Progenitor cell of endocrine pancreas (in vitro differentiated cells): ENCODE measurements at places on chromosomes 4 and X.

DNA sequence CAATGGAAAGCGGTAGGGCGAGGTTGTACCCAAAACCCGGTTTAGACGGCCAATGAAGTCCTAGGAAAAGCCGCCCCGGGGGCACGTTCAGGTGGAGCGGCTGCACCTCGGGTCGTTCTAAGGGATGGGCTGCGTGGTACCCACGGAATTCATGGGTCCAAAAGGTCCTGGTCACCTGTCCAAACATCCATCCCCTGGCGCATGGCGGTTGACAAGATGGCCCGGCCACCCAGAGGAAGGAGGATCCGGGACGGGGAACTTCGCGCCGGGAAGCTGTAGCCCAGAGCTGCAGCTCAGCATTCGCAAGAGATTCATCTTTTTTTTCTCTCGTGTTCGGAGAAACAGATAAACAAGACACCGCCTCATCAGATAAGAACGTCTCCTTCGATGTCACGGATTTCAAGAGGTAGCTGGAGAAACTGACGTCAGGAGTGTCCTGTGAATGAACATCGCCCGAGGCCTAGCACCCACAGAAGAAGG lies 10.9 kb downstream of the PITX2 start:
- no peak for DNase-seq

DNA sequence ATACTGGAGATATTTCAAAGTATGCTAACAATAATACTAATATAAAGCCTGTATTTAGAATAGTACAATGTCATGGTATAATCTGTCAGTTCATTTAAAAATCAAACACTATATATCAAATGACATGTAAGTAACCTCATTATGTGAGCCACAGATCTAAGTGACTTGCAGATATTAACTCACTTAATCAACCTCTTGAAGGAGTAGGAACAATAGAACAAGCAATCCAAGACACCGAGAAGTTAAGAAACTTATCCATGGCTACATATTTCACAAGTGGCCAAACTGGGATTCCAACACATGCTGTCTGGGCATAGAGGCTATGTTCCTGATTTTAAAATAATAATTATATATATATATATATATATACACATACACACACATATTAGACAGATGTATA lies 554.0 kb downstream of the ARAP2 start:
- no peak for DNase-seq

GRCh38 chr4:94332983-94333590 lies 9.5 kb downstream of the HPGDS start:
- no peak for DNase-seq

DNA sequence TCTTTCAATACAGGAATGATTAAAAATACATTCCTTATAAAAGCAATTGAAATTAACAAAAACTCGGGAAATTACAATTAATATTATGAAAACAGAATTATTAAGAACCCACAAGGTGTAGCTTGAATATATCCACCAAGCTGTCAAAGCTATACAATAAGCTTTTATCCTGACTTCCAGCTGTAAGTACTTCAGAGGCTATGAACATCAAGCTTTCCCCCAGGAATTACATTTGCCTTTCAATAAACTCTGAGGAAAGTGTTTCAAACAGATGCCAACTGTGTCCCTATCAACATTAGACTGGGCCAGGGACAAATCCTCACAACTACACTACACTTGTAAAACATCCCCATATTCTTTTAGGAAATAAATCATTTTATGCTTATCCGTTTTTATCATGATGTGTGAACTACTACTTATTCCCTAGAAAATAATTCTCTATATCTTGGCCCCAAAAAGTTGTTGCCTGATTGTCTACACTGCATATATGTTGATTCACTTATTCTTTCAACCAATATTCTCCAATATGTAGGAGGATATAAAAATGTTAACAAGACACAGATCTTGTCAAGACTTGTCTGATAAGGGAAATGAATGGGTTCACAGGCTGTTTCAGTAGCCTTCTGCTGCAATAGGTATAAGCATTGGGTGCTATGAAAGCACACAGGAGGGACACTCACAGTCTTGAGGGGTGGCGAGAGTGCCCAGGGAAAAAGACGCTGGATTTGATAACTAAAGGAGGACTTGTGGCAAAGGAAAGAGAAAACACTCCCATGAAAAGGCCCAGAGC lies 494.1 kb downstream of the CENPC start:
- DNase-seq, result no peak

GRCh38 chrX:153645151-153645550 lies 1.9 kb upstream of the DUSP9 start:
- DNase-seq, result no peak

- DNase-seq, result no peak
Measured at GRCh38 chrX:140165849-140166248, 200.5 kb upstream of the CXorf66 start.

GRCh38 chr4:176902710-176903323 lies 110.1 kb upstream of the VEGFC start:
- DNase-seq, result no peak

DNA sequence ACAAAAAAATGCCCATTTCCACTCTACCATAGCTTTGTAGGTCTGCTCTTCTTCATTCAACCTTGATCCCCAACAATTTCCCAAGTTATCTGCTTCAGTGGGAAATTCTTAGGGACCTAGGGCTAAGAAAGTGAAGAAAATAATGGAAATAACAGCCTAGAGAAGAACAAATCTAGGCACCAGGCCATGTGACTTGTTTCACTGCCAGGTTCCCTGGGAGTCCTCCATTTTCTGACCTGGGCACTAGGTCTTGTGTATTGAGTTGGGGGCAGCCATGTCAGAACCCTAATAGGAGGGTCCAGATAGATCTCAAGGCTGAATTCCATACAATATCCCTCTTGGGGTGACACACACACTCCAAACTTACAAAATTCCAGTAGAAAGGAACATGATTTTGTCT lies 194.6 kb upstream of the STK26 start:
- no peak for DNase-seq

DNA sequence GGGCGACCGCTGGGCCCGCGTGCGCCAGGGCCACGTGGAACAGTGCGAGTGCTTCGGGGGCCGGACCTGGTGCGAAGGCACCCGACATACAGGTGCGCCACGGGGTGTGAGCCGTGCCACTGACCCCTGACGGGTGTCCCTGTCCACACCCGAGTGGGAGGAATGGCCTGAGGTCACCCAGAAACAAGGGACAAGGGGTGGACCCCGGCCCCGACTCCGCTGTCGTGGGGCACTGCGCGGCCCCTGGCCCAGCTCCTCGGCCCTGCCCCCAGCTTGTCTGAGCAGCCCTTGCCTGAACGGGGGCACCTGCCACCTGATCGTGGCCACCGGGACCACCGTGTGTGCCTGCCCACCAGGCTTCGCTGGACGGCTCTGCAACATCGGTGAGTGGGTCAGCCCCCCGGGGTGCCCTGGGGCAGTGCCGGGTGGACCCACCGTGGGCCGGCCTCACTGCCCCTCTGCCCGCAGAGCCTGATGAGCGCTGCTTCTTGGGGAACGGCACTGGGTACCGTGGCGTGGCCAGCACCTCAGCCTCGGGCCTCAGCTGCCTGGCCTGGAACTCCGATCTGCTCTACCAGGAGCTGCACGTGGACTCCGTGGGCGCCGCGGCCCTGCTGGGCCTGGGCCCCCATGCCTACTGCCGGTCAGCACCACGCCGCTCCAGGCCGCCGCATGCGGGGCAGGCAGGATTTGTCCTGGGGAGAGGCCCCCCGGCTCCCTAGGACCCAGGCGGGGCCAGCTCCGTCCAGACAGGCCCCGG lies 2.8 kb downstream of the HGFAC start:
- DNase-seq, result no peak

DNA sequence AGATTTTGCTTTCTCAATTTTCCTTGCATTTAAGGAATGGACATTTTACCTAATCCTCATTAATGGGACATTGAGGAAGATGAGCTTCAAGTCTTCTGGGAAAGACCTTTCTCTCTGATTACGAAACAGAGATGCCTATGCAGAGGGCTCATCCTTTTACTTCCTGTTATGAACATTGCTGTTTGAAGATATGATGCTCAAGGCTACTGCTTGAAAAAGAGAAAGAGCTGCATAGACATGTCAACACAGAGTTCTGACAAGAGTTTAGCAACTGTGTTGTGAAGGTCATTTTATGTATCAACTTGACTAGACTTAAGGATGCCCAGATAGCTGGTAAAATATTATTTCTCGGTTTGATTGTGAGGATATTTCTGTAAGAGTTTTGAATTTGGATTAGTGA lies 13.8 kb upstream of the GNPDA2 start:
- no peak for DNase-seq

- no peak for DNase-seq
Measured at GRCh38 chr4:152427981-152428380, 107.9 kb downstream of the FBXW7 start.

DNA sequence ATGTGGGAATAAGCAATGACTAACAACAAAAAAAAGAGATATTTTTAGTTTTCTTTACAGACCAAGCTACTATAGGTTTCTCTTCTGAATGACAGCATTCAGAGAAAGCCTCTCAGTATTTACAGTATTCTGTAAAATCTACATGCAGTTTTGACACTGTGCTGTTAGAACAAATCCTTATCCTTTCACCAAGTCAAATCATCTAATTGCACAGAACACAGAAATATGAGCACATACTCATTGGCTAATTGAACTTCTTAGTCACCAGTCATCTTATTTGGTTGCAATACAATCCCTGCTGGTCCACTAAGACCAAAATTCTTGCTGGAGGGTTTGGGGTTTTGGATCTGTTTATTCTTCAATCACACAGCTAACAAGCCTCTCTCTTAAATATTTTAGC lies 5.7 kb downstream of the ACOT9 start:
- DNase-seq, result no peak

DNA sequence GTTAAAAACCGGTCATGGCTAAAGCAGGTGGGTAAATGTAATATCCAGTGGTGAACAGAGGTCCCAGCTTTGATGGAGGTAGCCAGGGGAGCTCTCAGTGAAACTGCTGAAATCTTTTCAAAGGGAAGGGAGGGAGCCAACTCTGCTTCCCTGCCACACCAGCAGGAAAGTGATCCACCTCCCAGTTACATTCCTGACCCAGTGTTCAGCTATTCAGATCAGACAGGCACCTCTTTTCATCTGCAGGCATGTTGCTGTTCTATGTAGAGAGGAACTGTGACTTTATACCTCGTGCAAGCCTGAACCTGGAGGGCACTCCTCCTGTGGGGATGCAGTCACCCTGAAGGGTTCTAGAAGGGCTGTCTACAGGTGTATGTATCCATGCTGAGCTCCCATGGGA lies 37.6 kb downstream of the DCLK2 start:
- no peak for DNase-seq

GRCh38 chr4:48909697-48910096 lies 3.1 kb upstream of the OCIAD2 start:
- no peak for DNase-seq

- no peak for DNase-seq
Measured at GRCh38 chrX:150477371-150477770, 91.0 kb upstream of the MTM1 start.

DNA sequence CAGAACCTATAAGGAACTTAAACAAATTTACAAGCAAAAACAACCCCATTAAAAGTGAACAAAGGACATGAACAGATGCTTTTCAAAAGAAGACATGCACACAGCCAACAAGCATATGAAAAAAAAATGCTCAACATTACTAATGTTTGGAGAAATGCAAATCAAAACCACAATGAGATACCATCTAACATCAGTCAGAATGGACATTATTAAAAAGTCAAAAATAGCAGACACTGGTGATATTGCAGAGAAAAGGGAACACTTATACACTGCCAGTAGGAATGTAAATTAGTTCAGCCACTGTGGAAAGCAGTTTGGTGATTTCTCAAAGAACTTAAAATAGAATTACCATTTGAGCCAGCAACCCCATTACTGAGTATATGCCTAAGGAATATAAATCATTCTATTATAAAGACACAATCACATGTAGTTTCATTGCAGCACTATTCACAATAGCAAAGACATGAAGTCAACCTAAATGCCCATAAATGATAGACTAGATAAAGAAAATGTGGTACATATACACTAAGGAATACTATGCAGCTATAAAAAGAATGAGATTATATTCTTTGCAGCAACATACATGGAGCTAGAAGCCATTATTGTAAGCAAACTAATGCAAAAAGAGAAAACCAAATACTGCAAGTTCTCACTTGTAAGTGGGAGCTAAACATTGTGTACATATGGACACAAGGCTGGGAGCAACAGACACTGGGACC lies 1509.4 kb downstream of the TECRL start:
- DNase-seq, result no peak

GRCh38 chr4:148112231-148112982 lies 329.8 kb downstream of the NR3C2 start:
- DNase-seq, result no peak
